Kidney (tissue), 22 donors: ENCODE measurements at places on chromosomes 4 and X. TPM values are rescaled to one million over a fixed set of nuclear protein-coding genes. Genes with fewer than 3 reads are reported as not detected.

Gene RNF128
- 18.9 TPM for total RNA-seq

DNA sequence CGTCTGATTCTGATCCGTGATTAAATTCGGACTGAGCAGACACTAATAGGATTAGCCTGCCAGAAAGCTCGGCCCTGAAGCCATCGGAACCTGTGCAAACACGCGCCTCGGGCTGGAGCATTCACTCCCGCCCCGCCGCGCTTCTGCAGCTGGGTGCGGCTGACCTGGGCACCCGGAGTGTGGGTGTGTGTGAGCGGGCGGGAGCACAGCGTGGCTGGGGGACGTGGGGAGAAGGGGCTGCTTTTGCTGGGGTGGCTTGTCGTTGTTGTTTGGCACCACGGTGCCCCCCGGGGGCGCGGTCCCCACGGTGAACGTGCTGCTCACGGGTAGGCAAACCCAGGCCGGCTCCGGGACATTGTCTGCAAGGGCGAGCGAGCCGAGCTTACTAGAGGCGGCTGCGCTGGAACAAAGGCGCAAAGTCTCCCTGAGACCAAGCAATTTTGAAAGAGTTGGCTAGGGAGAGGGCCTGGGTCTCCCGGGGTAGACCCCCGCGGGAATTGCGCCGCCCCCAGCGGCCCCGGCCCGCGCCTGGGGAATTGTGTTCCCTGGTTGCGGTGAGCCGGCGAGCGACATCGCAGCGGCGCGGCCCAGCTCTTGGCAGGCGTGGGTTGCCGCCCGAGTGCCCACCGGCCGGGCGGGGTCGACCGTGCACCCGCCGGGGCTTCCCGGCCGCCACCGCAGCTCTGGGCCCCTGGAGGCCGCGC lies 1.4 kb downstream of the MAMLD1 start:
- DNase-seq = peak; percentile 77

GRCh38 chr4:123921339-123921738 lies 524.7 kb downstream of the SPRY1 start:
- no peak for DNase-seq

DNA sequence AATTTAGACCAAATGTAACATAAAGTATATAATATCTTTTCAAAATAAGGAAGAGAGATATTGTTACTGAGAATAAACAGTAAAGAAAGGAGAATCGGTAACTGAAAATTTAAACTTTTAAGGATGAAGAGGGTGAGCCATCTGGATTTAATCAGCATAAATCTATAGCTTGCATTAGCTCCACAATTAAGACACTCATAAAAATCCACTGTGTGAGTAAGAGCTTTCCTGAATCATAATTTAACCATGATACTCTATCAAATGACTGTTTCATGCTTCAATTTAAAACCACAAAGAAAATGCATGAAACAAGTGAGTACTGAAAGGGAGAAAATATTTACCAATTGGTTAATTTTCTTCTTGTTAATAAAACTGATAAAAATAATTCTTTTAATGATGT lies 951.5 kb upstream of the SLIT2 start:
- DNase-seq = no peak

- DNase-seq = no peak
Measured at GRCh38 chrX:46666831-46667230, 92.1 kb downstream of the SLC9A7 start.

DNA sequence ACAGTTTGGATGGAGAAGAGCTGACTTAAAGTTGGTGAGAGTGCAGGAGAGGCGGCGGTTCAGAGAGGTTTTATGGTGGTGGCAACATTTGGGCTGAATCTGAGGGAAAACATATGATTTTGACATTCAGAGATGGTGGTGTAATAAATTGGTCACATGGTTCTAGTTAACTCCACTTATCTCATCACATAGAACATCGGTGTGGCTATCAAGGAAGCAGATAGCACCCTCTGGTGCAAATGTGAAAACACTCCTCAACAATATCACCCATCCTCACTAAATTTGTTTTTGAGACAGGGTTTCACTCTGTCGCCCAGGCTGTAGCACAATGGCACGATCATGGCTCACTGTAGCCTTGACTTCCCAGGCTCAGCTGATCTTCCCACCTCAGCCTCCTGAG lies 28.8 kb downstream of the SUPT20HL2 start:
- no peak for DNase-seq

DNA sequence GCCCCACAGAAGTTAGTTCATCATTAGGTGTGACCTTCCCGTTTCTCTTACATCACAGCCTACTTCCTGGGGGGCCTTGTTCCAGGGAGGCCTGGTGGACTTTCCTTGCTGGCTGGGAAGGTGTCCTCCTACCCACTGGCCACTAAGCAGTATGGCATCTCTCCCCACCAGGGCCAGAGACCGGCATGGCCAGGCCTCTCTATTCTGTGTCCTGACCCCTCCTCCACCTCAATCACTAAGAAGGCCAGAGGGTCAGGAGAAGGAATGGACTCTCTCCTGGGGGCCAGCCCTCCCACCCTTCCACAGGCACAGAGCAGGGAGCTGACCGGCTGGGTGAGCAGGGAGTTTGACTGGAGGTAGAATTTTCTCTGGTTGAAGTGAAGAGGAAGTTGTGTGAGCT lies 81.9 kb downstream of the PJA1 start:
- no peak for DNase-seq

DNA sequence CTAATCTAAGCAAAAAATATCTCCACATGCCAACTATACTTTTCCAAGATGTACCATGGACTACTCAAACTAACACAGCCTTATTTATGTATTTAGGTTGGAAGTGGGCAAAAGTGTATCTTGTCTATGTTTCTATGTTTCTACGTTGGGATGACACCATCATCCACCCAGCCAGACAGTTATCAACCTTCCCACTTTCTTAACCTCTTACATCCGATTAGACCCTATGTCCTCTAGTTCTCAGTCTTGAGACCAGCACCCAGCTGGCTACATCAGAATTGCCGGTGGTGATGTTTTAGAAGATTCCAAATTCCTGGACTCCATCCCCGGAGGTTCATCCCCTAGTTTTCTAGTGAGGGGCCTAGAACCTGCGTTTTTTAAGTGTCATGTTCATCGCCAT lies 1.0 kb upstream of the AASDH start:
- DNase-seq = no peak

DNA sequence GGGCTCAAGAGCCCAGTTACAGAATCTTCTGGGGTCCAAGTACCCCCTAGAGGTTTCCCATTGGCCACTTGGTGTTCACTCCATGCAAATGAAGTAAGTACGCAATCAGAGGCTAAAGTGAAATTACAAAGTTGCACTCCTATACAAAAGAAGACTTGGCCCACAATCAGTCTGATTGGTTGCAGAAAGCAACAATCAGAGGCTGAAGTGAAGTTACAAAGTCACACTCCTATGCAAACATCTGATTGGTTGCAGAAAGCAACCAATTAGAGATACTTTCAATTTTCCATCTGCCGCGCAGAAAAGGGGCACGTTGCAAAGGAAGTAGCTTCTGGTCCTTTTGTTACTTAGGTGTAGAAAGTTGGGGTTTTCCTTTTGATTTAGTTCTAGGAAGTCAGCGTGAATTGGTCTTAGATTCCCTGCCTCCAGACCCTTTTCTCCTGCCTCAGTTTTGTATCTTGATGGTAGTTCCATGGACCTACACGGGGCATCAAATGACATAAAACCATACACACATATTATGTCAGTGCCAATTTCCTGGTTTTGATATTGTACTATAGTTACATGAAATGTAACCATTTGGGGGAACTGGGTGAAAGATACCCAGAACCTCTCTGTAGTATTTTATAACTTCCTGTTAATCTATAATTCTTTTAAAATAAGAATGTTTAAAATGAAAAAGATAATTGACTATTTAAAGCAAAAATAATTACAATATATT lies 12.4 kb upstream of the PIN4 start:
- DNase-seq = no peak

GRCh38 chr4:78169728-78170127 lies 112.6 kb downstream of the FRAS1 start:
- DNase-seq = no peak

DNA sequence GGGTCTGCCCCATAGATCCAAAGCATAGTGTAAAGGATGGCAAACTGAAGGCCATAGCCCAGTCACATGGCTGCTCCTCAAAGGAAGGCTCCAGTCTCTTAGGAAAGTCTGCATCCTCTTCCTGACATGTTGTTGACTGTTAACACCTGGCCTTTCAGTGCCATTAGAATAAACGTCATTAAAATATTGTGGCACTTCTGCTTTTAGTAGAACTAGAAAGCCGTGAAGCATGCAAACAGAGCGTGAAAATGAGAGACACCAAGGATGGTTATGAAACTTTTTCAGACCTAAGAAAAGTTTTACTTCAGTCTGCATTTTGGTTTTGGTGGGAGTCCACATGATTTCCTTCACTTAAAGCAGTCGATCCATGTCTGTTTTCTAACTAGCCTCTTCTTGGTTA lies 41.1 kb upstream of the AFF2 start:
- DNase-seq = no peak
